ENCODE measurements at places on chromosomes 12 and 14. TPM values are rescaled to one million over a fixed set of nuclear protein-coding genes. Genes with fewer than 3 reads are reported as not detected.

RDH16 gene
- 0.30 TPM for total RNA-seq

PRH2 gene
- not detected for total RNA-seq

LUM gene
- 141 TPM for total RNA-seq

NKX2-1 gene
- not detected for total RNA-seq

RASSF9 gene
- total RNA-seq, result 5.4 TPM

CLEC1B gene
- 0.50 TPM for total RNA-seq

RILPL1 gene
- 4.6 TPM for total RNA-seq

MANSC4 gene
- not detected for total RNA-seq

KRT75 gene
- not detected for total RNA-seq

DNA sequence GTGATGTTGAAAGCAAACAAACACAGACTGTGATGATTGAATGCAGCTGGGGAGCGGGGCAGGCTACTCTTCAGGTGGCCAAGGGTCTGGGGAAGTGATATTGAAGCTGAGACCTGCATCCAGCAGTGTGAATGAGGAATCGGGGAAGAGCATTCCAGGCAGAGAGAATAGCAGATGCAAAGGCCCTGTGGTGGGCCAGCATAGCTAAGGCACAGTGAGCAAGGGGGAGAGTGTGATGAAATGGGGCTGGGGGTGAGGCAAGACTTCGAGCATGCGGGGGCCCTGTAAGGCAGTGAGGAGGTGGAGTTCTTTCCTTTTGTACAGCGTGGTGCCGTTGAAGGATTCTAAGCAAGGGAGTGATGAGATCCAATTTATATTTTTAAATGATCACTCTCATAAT lies 77.4 kb downstream of the KCNK13 start:
- H3K4me1 ChIP-seq, result no peaks in the 10 kb centered on the region
- no peak for DNase-seq
- no peak overlapping the region for H3K4me3 ChIP-seq
- H3K36me3 ChIP-seq, result no peaks in the 10 kb centered on the region
- no peaks in the 10 kb centered on the region for H3K27me3 ChIP-seq
- no peak overlapping the region for H3K27ac ChIP-seq

GRCh38 chr12:79858518-79858917 lies 76.4 kb downstream of the PPP1R12A start:
- no peaks in the 10 kb centered on the region for H3K4me1 ChIP-seq
- DNase-seq, result no peak
- H3K4me3 ChIP-seq, result no peak overlapping the region
- no peak overlapping the region for H3K27ac ChIP-seq

GRCh38 chr12:51839310-51839947 lies 9.1 kb downstream of the FIGNL2 start:
- H3K4me3 ChIP-seq, result no peak overlapping the region
- peaks cover 54% of the 10 kb centered on the region for H3K4me1 ChIP-seq
- no peak overlapping the region for H3K27ac ChIP-seq
- no peaks in the 10 kb centered on the region for H3K27me3 ChIP-seq
- no peak for DNase-seq

DNA sequence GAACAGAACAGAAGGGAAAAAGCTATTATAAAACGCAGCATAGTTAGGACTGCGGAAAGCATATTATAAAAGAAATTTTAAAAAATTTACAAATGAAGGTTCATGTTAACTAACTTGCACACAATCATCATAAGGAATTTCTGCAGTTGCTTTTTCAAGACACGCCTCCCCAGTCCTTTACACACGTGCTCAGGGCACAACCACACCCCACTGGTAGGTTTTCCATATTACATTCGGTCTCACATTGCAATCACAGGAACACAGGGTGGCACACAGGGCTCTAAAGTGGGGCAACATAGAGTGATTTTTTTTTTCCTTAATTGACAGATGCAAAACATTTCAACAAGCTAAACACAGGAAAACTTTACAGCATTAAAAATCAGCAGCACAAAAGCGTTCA lies 69.7 kb downstream of the DICER1 start:
- no peaks in the 10 kb centered on the region for H3K4me1 ChIP-seq
- H3K27ac ChIP-seq, result no peak overlapping the region
- no peak overlapping the region for H3K4me3 ChIP-seq
- no peaks in the 10 kb centered on the region for H3K27me3 ChIP-seq
- no peak for DNase-seq

GRCh38 chr14:68979722-68980451 lies 785 bp upstream of the ACTN1 start:
- peak overlapping the region; percentile 83 for H3K27ac ChIP-seq
- DNase-seq, result no peak

DNA sequence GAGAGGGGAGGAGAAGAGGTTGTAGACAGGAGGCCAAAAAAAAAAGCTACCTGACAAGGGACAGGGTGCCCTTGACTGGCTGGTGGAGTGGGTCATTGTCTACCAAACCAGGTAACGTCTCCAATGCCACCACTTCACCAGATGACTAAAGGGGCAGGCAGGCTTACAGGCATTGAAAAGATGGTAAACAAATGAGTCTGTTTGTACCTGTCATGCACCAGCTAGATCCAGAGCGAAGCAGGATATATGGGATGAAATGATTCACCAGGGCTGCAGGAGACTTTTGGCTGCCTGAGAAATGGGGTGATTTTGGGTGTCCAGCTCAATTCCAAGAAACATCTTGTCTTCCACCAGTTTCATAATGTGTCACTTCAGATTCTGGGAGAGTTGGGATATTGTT lies 4.0 kb downstream of the C12orf54 start:
- no peaks in the 10 kb centered on the region for H3K4me1 ChIP-seq
- no peaks in the 10 kb centered on the region for H3K36me3 ChIP-seq
- H3K4me3 ChIP-seq, result no peak overlapping the region
- H3K27me3 ChIP-seq, result no peaks in the 10 kb centered on the region
- H3K27ac ChIP-seq, result no peak overlapping the region

GRCh38 chr12:98417266-98417665 lies 98.1 kb upstream of the TMPO start:
- no peak overlapping the region for H3K27ac ChIP-seq
- H3K36me3 ChIP-seq, result no peaks in the 10 kb centered on the region
- no peak for DNase-seq
- peaks cover 3% of the 10 kb centered on the region for H3K4me1 ChIP-seq

DNA sequence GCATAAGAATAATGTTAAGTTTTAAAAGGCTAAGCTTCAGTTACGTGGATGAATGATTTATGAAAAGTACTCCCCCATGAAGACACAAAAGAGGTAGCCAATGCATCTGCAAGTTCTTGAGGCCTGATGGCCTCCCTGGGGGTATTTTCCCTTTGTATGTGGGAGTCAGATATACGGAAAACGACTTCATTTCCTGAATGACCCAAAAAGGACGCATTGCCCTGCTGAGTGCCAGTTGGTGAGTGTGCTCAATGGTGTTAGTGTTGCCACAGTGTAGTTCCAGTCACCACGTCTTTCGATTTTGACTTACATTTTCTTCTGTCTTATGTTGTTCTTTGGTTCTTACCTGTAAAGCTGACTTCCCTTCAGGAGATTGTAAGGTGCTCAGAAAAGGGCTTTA lies 8.0 kb downstream of the ETV6 start:
- H3K36me3 ChIP-seq, result no peaks in the 10 kb centered on the region
- H3K27ac ChIP-seq, result no peak overlapping the region
- peaks cover 19% of the 10 kb centered on the region for H3K4me1 ChIP-seq
- H3K27me3 ChIP-seq, result no peaks in the 10 kb centered on the region

DNA sequence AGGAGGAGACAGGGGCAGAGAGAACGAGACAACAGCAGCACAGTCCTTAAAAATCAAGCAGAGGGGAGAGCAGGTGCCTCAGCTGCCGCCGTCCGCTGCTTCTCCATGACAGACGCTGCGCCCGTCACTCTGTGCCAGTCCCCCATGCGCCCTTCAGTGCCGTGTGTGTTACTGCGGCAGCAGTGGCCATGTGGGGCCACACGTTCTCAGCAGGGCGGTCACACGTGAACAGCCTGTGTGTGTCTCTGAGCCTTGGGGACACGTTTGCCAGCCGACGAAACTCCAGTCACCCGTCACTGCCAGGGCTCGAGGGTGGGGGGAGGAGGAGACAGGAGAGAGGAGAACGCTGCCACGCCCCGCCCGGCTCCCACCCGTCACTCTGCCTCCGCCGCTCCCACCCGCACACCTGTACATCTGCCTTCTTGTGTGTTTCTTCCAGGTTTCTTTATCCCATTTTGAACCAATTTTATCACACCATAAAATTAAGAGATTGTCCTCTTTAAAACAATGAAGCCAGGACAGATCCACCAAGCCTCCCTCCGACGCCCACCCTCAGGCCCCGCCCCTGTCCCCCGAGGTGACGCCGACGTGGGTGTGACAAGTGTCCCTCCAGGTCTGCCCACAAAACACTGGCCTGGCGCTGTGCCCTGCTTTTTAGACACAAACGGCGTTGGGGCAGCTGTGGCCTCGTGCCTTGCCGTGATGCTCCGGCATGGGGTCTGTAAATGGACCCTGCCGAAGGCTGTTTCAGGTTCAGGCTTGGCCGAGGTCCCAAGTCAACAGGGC lies 58.2 kb downstream of the GALNT9 start:
- peaks cover 2% of the 10 kb centered on the region for H3K27me3 ChIP-seq
- H3K27ac ChIP-seq, result no peak overlapping the region
- no peak for DNase-seq
- H3K4me1 ChIP-seq, result peaks cover 47% of the 10 kb centered on the region

- H3K4me1 ChIP-seq, result peaks cover 30% of the 10 kb centered on the region
- H3K27me3 ChIP-seq, result no peaks in the 10 kb centered on the region
- peak overlapping the region; percentile 33 for H3K27ac ChIP-seq
- H3K36me3 ChIP-seq, result no peaks in the 10 kb centered on the region
- no peak overlapping the region for H3K4me3 ChIP-seq
Measured at GRCh38 chr12:124764870-124765580, 98.6 kb downstream of the SCARB1 start.

GRCh38 chr12:125247477-125247876 lies 182.2 kb downstream of the AACS start:
- H3K36me3 ChIP-seq, result no peaks in the 10 kb centered on the region
- H3K27me3 ChIP-seq, result no peaks in the 10 kb centered on the region
- H3K4me3 ChIP-seq, result no peak overlapping the region
- no peak for DNase-seq
- peaks cover 33% of the 10 kb centered on the region for H3K4me1 ChIP-seq

DNA sequence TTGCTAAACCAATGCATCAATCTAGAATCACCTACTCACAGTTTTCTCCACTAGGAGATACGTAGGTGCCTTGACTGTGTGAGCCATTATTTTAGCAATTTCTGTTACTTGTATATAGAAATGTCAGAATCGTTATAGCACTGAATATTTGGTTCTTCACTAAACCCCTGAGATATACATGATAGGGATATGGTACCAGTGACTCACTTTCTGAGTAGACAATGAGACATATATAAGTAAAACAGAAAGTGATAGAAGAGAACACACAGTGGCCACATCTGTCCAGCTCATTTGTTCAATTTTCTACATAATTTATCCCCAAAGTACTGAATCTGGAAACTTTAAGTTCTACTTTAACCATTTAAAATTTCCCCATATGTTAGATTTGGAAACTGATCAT lies 1505.5 kb upstream of the TMEM132C start:
- H3K27ac ChIP-seq, result no peak overlapping the region
- DNase-seq, result no peak
- H3K4me1 ChIP-seq, result no peaks in the 10 kb centered on the region
- H3K36me3 ChIP-seq, result no peaks in the 10 kb centered on the region
- no peaks in the 10 kb centered on the region for H3K27me3 ChIP-seq

DNA sequence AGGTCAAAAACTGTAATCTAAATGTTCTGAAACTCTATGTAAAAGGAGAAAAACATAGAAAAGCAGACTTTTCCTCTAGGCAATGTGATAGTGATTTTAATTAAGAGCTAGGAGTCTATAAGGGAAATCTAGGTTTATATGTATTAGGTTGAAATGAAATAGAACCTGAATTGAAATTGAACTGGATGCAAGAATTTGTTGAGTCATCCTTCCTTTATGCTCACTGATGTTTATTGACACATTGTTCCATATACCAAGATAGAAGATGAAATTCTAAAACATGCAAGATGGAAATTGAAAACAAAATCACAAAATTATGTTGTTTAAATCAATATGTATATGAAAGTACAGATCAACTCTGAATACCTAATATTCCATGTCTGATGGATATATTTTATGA lies 170.4 kb upstream of the FLRT2 start:
- H3K27ac ChIP-seq, result no peak overlapping the region
- H3K4me3 ChIP-seq, result no peak overlapping the region
- H3K36me3 ChIP-seq, result no peaks in the 10 kb centered on the region
- H3K4me1 ChIP-seq, result no peaks in the 10 kb centered on the region
- no peaks in the 10 kb centered on the region for H3K27me3 ChIP-seq

DNA sequence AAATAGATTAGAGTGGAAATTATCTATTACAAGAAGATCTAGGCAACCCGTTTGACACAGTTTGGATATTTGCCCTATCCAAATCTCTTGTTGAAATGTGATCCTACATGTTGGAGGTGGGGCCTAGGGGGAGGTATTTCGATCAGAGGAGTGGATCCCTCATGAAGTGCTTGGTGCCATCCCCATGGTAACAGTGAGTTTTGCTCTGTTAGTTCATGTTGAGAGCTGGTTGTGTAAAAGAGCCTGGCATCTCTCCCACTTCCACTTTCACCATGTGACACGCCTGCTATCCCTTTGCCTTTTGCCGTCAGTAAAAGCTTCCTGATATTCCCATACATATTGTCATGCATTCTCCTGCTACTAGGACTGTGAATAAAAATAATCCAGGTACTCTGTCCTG lies 66.4 kb upstream of the FLRT2 start:
- no peaks in the 10 kb centered on the region for H3K4me1 ChIP-seq
- H3K4me3 ChIP-seq, result no peak overlapping the region
- DNase-seq, result no peak
- H3K27ac ChIP-seq, result no peak overlapping the region

DNA sequence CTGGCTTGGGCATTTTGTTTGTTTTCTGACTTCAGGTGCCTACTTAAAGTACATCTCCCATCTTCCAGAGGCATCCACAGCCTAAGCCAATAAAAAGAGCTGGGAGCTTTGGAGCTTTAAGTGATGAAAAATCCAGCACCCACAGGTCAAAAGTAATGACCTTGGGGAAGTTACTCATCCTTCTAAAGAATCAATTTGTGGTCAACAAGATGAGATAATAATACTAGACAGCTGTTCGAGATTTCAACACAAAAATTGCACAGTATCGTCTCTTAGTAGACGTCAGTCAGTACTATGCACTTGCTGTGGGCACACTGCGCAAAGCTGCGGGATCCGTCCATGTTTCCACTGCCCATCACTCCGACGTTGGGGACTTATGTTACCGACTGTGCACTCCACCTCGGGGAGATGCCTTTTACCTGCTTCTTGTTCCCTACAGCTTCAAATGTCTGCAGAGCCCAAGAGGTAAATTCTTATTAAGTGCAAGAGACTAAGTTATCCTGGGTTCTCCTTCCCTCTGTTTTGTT lies 1.3 kb downstream of the ST8SIA1 start:
- H3K27ac ChIP-seq, result peak overlapping the region; percentile 92
- no peaks in the 10 kb centered on the region for H3K27me3 ChIP-seq
- no peaks in the 10 kb centered on the region for H3K36me3 ChIP-seq
- no peak for DNase-seq

DNA sequence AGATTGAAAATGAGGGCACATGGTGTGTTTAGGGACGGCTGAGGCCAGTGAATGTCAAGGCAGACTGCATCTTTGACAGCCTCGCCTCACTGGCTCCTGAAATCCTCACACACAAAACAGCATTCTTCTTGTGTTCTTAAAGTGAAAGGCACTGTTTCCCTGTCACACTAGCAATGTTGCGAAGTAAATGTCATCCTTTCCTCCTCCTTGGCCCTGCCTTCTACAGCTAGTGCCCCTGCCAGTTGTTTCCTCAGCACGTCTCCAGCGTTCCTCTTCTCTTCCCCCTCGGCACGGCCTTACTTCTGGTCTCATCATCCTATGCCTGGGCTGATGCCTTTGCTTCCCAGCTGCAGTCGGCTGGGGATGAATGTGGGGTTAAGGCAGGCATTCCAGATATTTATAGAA lies 129.4 kb upstream of the DNM1L start:
- no peaks in the 10 kb centered on the region for H3K36me3 ChIP-seq
- no peak overlapping the region for H3K4me3 ChIP-seq
- peak overlapping the region; percentile 84 for H3K27ac ChIP-seq
- H3K4me1 ChIP-seq, result peaks cover 15% of the 10 kb centered on the region
- no peaks in the 10 kb centered on the region for H3K27me3 ChIP-seq
- no peak for DNase-seq

Data from spinal cord (tissue), 10 donors.